KG1 (cell line): ENCODE measurements at places on chromosomes 3 and 15.
A peak's percentile ranks its signal among the peaks of the same experiment; 100 is the strongest.

GRCh38 chr3:192382861-192383260 lies 344.5 kb downstream of the FGF12 start:
- DNase-seq, result no peak

DNA sequence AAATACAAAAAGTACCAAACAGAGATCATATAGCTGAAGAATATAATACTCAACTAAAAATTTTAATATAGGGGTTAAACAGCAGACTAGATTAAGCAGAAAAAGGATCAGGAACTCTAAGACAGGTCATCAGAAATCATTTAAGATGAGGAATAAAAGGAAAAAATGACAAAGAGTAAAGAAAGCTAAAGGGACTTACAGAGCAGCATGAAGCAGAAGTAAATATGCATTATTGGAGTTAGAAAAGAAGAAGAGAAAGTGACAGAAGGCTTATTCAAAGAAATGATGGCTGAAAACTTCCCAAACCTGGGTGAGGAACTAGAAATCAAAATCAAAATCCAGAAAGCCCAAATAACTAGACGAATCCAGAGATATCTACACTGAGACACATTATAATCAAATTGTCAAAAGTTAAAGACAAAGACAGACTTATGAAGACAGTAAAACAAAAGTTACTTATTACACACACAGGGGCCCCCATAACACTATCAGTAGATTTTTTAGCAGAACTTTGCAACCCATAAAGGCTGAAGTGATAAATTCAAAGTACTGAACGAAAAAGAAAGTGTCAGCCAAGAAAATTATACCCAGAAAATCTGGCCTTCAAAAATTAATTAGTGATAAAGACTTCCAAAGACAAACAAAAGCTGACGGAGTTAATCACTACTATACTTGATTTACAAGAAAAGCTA lies 95.6 kb downstream of the SCAPER start:
- DNase-seq, result no peak

GRCh38 chr3:48084929-48085328 lies 68.7 kb upstream of the MAP4 start:
- DNase-seq, result no peak

- no peak for DNase-seq
Measured at GRCh38 chr15:40461958-40462357, 8.8 kb upstream of the CHST14 start.

DNA sequence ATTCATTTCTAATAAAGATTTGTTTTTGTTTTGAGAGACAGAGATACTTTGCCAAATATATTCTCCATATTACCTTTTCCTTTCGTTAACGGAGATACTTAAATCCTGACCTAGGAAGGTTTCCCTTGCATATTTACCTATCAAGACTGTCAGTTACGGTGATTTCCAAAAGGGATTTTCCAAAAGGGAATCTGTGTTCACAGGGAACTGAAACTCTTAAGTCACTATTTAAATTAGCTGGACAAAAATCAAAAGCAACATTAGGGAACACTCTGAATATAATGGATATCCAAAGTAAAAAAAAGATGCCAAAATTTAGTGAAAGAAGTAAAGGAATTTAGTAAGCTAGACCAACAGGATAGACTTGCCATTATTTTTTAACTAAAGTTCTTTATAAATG lies 576 bp downstream of the LRRFIP2 start:
- no peak for DNase-seq

DNA sequence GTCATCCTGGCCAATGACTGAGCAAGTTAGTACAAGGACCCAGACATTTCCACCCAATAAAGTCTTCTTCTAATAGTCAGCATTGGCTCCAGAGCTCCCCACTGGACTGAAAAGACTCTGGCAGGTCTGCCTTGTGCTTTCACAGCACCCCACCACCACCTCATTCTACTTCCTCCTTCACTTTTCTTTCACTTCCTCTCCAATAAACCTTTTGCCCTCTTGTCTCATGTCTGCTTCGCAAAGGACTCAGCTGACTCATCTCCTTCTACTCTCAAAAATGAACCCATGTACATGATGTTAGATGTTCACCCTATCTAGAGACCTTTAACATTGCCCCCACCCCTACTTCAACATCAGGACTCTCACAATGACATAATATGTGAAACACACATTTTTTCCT lies 181.0 kb upstream of the PPP2R3A start:
- no peak for DNase-seq

GRCh38 chr3:55480911-55481743 lies 6.0 kb downstream of the WNT5A start:
- DNase-seq, result no peak

- DNase-seq, result no peak
Measured at GRCh38 chr3:126916546-126916945, 66.4 kb upstream of the PLXNA1 start.

DNA sequence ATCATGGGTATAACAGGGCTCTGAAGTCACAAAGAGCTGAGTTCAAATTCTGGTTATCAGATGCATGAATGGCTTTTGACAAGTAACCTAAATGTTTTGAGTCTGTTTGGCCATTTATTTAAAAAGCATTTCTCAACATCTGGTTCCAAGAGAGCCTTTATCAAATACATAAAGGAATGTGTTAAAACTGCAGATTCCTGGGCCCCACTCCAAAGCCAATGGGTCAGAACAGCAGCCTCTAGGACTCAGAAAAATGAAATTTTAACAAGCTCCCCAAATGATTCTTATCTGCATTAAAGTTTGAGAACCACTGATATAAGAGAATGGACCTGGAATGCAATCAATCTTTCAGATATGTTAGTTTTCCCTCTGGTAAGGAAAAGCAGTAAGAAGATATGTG lies 3.4 kb downstream of the B4GALT4 start:
- no peak for DNase-seq

GRCh38 chr3:126509597-126510307 lies 7.8 kb downstream of the UROC1 start:
- DNase-seq, result no peak

DNA sequence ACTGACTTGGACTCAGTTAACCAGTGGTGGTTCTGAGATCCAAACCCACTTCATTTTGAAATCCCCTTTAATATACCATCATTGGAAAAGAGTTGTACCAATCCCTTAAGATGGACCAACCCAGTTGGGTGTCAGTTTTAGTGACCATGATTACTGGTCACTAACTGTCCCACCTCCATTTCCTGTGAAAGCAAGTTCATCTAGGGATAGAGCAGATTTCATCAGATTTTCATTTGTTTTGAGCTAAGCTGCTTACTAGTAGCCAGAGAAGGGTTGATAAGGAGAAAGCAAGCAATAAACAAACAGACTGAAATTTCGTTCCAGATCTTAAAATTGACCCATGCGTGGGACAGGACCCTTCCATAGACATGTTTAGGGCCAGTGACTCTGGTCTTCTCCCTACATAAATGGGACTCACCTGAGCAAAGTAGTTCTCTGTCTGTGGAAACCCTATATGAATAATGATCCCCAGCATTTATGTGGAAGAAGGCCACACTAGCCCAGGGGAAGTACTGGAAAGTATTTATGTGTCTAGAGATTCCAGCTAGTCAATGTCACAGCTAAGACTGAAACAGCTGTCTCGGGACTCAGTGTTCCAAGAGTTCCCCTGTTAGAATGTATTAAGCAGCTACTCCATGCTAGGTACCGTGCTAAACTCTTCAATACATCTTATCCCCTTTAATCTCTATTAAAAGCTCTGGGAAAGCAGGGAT lies 196.0 kb upstream of the BCL6 start:
- DNase-seq, result no peak

DNA sequence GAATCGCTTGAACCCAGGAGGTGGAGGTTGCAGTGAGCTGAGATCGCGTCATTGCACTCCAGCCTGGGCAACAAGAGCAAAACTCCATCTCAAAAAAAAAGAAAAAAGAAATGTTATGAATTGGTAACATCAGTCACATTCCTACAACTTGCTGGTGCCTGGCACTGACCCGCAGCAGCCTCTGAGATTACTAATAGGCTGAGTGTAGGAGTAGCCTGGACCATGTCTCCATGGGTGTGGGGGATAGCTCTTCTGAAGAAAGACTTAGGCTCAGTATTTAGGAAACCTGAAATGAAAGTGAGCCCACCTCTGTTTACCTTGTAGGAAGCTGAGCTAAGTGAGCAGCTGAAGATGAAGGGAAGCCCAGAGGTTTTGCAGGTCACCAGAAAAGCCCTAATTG lies 148.3 kb downstream of the LRRC28 start:
- DNase-seq, result no peak

DNA sequence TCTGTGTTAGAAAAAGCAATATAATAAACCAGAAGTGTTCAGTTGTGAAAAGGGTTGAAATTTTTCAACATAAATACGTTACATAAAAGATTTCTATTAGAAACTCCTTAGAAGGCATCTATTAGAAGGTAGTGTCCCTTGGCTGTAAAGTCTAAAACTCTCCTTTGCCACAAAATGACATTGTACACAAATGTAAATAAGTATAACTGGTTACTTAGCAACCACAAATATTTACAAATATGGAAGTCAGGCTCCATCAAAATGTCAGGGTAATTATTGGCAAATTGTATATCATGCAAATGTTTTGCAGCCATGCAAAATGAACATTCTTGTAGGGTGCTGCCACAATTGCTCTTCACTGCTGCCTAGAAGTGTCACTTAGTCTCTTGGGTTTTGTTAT lies 419.1 kb upstream of the CDIN1 start:
- DNase-seq, result no peak

DNA sequence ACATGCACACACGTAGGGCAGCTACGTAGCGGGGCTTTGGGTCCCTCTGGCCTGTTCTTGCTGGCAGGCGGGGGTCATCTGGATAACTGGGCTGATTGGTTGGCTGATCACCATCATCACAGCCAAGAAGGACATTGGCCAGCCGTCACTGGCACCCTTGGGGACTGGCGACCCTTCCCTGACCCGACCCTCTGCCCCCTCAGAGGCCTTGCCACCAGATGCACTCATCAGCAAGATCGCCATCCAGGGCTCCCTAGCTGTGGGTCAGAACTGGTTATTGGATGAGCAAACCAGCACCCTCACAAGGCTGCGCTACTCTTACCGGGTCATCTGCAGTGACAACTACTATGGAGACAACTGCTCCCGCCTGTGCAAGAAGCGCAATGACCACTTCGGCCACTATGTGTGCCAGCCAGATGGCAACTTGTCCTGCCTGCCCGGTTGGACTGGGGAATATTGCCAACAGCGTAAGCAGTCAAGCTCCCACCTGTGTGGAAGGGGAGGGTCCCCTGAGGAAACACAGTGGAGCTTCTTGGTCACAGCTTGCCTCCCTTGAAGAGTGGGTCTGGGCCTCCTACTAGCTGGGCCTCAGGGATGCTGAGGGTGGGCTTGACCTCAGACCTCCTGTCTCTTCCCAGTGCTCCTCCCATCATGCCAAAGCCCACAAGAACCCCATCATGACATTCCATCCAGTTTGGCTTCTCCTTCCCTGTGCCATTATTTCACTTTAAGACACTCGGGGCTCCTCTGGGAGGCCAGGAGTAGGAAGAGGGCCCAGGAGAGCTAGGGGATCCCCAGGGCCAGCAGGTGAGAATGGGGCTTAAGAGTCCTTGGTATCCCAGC lies 2.4 kb downstream of the DLL4 start:
- DNase-seq, result no peak

DNA sequence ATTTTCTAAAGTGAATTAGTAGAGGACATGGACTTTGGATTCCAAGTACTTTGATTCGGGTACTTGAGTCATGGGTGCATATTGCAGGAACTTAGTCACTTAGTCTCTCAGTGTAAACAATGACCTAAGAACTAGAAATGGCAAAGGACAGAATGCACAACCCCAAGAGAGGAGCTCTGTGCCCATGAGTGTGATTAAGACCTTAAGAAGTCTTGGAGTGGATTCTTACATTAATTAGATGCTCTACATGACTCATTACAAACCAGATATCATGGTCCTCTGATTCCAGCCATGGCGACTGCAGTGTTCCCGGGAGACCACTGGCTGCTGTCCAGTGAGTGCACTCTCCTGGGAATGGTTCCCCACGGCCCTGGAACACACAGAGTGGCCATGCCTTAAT lies 251.5 kb downstream of the GABRG3 start:
- no peak for DNase-seq

GRCh38 chr3:26316472-26316871 lies 306.1 kb upstream of the LRRC3B start:
- no peak for DNase-seq

- DNase-seq, result no peak
Measured at GRCh38 chr15:62845241-62846126, 197.1 kb upstream of the TPM1 start.

- no peak for DNase-seq
Measured at GRCh38 chr3:129211345-129211744, 27.6 kb upstream of the CNBP start.

GRCh38 chr3:42045708-42046243 lies 45.4 kb upstream of the TRAK1 start:
- DNase-seq, result no peak

GRCh38 chr3:114005481-114005880 lies 50.8 kb downstream of the CCDC191 start:
- DNase-seq, result no peak

- DNase-seq, result no peak
Measured at GRCh38 chr3:11733914-11734313, 90.2 kb upstream of the VGLL4 start.

DNA sequence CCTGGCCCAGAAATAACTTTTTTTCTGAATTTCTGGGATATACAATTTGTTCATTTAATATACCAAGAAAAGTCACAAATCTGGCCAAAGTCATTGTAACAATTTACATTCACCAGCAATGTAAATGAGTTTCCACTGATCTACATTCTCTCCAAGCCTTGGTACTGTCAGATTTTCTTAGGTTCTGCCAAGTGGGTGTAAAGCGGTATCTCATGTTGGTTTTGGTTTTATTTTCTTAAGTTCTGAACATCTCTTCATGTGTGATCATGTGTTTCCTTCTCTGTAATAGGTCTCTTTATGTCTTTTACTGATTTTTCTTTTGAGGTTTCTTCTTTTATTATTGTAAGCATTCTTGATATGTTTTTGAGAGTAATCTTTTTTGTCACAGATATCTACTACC lies 235.6 kb upstream of the COL8A1 start:
- DNase-seq, result no peak

DNA sequence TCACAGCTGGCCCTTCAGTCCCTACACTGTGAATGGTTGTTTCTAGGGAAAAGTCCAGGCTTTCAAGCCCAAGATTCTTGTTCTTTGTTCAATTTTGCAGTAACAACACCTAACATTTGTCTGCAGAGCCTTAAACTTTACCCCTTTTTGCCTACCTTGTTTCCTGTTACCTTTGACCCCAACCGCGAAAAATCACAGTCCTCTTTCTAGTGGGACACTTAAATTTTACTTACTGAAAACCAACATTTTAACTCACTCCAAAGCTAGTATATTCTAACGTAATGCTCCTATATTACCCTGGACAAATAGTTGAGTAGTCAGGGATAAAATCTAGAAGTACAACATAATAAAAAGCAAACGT lies 649 bp upstream of the PIK3CB start:
- DNase-seq, result no peak

DNA sequence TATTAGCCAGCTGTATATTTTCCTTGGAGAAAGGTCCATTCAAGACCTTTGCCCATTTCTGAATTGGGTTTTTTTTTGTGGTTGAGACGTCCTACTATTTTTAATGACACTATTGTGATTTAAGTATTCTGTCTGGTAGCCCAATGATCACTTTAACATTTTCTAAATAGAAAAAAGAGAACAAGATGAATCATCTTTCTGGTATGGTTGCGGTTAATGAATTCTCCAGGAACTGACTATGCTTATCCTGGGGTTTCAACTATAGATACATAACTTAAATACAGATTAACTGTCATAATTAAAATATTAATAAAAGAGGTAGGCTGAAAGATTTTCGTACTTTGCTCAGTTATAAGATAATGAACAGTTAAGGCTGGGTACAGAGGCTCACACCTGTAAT lies 51.9 kb downstream of the PBRM1 start:
- no peak for DNase-seq

- DNase-seq, result peak; percentile 6
Measured at GRCh38 chr3:39668420-39668819, 141.0 kb upstream of the MYRIP start.

- DNase-seq, result no peak
Measured at GRCh38 chr3:66490214-66490613, 10.6 kb downstream of the LRIG1 start.
